ENCODE measurements at places on chromosomes 12 and 14.

- no peaks in the 10 kb centered on the region for H3K27me3 ChIP-seq
- no peak overlapping the region for H3K4me3 ChIP-seq
- peaks cover 5% of the 10 kb centered on the region for H3K4me1 ChIP-seq
- no peak overlapping the region for H3K27ac ChIP-seq
- DNase-seq: no peak
These were observed 68.8 kb upstream of the SFSWAP start for GRCh38 chr12:131642101-131642540.

DNA sequence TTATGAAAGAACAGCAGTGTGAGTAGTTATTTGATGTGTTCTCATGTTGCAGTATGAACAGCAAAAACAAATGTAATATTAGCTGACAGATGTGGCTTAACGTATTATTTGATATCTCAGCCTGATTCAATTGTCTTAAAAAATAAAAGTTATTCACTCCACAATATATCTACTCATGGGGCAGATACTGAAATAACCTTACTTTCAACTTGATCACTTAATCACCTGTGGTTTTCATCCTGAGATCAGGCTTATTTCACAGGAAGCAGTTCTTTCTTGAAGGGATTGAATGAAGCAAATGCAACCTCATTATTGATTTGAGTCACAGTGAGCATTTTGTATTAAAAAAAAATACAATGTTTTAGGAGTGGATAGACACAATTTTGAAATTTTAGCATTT, 90.3 kb downstream of the AKAP6 start:
- no peak overlapping the region for H3K4me3 ChIP-seq
- H3K27ac ChIP-seq: no peak overlapping the region
- no peaks in the 10 kb centered on the region for H3K36me3 ChIP-seq
- no peaks in the 10 kb centered on the region for H3K4me1 ChIP-seq
- H3K27me3 ChIP-seq: no peaks in the 10 kb centered on the region

DNA sequence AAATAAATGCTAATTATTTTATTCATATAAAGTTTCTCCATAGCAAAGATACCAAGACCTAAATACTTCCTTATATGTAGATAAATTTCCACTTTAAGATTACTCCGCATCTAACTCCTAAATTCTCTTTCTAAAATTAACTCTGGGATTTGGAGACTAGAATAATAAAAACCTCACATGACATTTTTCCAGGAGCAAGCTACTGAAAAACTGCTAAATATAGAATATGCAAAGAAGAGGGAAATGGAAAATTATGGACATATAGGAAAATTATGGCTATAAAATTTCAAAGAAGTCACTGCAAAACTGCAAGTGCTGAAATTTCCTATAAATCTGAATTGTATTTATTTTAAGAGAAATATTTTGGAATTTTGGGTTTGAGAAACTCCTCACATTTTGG, 186.2 kb downstream of the DUSP6 start:
- H3K4me1 ChIP-seq: no peaks in the 10 kb centered on the region
- no peaks in the 10 kb centered on the region for H3K36me3 ChIP-seq
- no peaks in the 10 kb centered on the region for H3K27me3 ChIP-seq
- H3K4me3 ChIP-seq: no peak overlapping the region
- no peak overlapping the region for H3K27ac ChIP-seq
- DNase-seq: no peak

DNA sequence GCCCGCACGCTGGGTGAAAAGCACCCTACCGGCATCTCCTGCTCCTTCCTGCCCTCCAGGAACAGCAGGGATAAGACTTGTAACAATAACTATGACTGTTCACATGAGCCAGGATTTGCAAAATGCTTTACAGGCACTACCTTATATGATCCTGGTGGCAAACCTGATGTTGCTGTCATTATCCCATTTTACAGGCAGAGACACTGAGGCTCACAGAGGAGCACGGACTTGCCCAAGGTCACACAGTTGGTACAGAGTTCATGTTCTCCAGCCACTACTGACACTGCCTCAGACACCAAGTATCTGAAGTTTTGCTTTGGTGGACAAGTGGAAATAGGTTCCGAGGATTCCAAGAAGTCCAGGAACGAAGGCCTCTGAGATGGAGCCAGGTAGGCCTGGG, 22.6 kb downstream of the GLTP start:
- no peaks in the 10 kb centered on the region for H3K27me3 ChIP-seq
- peaks cover 11% of the 10 kb centered on the region for H3K36me3 ChIP-seq
- no peak for DNase-seq
- no peaks in the 10 kb centered on the region for H3K4me1 ChIP-seq

DNA sequence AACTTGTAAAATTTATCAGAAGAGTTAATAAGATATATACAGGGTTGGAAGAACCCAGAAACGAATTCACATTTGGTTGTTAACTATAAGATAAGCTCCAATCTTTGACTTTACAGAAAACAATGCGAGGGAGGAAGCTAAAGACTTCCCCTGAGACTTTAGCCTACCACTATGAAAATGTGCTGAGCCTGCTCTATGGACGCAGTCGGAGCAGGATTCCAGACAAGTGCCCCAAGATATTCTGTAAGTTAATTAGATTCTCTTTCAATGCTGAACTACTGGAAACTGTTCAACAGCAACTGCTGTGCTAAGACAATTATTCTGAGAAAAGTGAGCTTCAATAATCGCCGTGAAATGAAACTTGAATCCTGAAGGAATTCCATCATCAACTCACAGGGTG, 8.3 kb upstream of the LRRC10 start:
- H3K4me3 ChIP-seq: no peak overlapping the region
- H3K27ac ChIP-seq: no peak overlapping the region
- no peaks in the 10 kb centered on the region for H3K4me1 ChIP-seq

GRCh38 chr12:96500693-96501092, 11.3 kb downstream of the CFAP54 start:
- DNase-seq: no peak
- no peak overlapping the region for H3K4me3 ChIP-seq
- H3K27me3 ChIP-seq: no peaks in the 10 kb centered on the region
- no peaks in the 10 kb centered on the region for H3K36me3 ChIP-seq
- H3K4me1 ChIP-seq: no peaks in the 10 kb centered on the region

- H3K27me3 ChIP-seq: no peaks in the 10 kb centered on the region
- H3K4me1 ChIP-seq: no peaks in the 10 kb centered on the region
- no peak overlapping the region for H3K4me3 ChIP-seq
These were observed 13.9 kb downstream of the LPCAT3 start for GRCh38 chr12:7004287-7004803.

GRCh38 chr12:110667671-110668070, 21.2 kb downstream of the HVCN1 start:
- DNase-seq: no peak
- H3K36me3 ChIP-seq: no peaks in the 10 kb centered on the region
- H3K27ac ChIP-seq: no peak overlapping the region

- H3K27ac ChIP-seq: no peak overlapping the region
- no peak overlapping the region for H3K4me3 ChIP-seq
- H3K4me1 ChIP-seq: peaks cover 2% of the 10 kb centered on the region
- no peak for DNase-seq
- no peaks in the 10 kb centered on the region for H3K36me3 ChIP-seq
- no peaks in the 10 kb centered on the region for H3K27me3 ChIP-seq
These were observed 31.2 kb upstream of the CHPT1 start for GRCh38 chr12:101666052-101666728.

GRCh38 chr12:84421103-84421502, 491.5 kb downstream of the SLC6A15 start:
- no peaks in the 10 kb centered on the region for H3K27me3 ChIP-seq
- H3K4me1 ChIP-seq: no peaks in the 10 kb centered on the region
- no peak overlapping the region for H3K27ac ChIP-seq
- H3K36me3 ChIP-seq: no peaks in the 10 kb centered on the region
- no peak for DNase-seq

GRCh38 chr12:7411343-7411742, 32.6 kb downstream of the CD163L1 start:
- no peak for DNase-seq
- no peaks in the 10 kb centered on the region for H3K36me3 ChIP-seq
- no peak overlapping the region for H3K4me3 ChIP-seq

- no peak overlapping the region for H3K4me3 ChIP-seq
- no peak for DNase-seq
- no peaks in the 10 kb centered on the region for H3K36me3 ChIP-seq
- H3K27ac ChIP-seq: no peak overlapping the region
These were observed 19.4 kb upstream of the EML1 start for GRCh38 chr14:99773521-99774497.

DNA sequence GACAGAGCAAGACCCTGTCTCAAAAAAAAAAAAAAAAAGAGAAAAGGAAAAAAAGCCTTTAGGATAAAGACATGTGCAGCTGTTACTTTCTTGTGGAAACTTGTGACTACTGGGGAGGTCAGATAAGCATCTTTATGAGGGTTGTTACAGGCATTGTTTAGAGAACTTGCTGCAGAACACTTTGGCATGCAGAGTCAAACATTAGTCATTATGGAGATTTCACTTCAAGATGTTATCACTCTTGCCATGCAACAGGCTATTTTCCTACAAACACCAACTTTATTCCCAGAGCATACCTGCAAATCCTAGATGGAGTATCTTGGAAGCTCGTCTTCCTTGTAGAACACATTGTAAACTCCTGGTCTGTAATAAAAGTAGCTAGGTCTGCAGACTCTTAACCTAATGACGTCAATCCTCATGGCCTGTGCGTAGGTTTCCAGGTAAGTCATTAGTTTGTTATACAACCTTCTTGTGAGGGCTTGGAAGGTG, 36.3 kb upstream of the WDR89 start:
- no peak overlapping the region for H3K4me3 ChIP-seq
- DNase-seq: no peak
- H3K27ac ChIP-seq: no peak overlapping the region
- no peaks in the 10 kb centered on the region for H3K4me1 ChIP-seq

- H3K27me3 ChIP-seq: no peaks in the 10 kb centered on the region
- no peaks in the 10 kb centered on the region for H3K36me3 ChIP-seq
- H3K4me1 ChIP-seq: no peaks in the 10 kb centered on the region
- no peak overlapping the region for H3K4me3 ChIP-seq
- no peak overlapping the region for H3K27ac ChIP-seq
These were observed 83.7 kb downstream of the PTGER2 start for GRCh38 chr14:52397844-52398243.

GRCh38 chr12:98635657-98636323, 8.8 kb downstream of the IKBIP start:
- H3K36me3 ChIP-seq: no peaks in the 10 kb centered on the region
- no peak overlapping the region for H3K4me3 ChIP-seq
- H3K4me1 ChIP-seq: no peaks in the 10 kb centered on the region
- no peak overlapping the region for H3K27ac ChIP-seq

DNA sequence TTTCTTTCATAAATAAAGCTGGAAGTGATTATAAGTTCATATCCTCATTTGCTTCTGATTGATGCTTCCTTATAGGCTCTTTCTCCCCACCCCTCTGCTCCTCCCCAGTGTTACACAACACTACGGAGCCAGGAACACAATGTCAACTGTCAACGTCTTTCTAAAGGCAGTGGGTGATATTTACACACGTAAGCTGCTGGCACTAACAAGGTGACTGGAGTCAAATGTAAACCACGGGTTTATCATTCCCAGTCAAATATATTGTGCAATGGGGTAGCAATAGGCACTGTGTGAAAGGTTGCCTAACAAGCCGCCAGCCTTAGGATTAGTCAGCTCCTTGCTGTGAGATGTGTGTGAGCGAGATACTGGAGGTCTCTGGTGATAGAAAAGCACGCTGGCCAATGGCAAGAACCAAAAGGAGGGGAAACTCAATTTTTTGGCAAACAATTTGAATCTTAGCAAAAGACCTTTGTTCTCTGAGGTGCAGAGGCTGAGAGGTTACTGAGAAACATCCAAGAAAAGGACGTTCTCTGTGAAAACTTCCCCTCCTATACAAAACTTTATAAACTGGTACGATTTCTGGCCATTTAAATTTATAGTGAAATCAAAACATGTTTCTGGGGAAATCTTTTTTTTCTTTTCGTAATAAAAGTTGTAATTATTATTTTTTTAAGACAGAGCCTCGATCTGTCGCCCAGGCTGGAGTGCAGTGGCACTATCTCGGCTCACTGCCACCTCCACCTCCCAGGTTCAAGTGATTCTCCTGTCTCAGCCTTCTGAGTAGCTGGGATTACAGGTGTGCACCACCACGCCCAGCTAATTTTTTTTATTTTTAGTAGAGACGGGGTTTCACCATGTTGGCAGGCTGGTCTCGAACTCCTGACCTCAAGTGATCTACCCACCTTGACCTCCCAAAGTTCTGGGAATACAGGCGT, 22.3 kb upstream of the HECTD1 start:
- H3K4me3 ChIP-seq: no peak overlapping the region
- DNase-seq: no peak
- no peaks in the 10 kb centered on the region for H3K27me3 ChIP-seq
- no peaks in the 10 kb centered on the region for H3K4me1 ChIP-seq
- H3K36me3 ChIP-seq: no peaks in the 10 kb centered on the region

- no peaks in the 10 kb centered on the region for H3K27me3 ChIP-seq
- H3K36me3 ChIP-seq: no peaks in the 10 kb centered on the region
- no peaks in the 10 kb centered on the region for H3K4me1 ChIP-seq
- no peak overlapping the region for H3K27ac ChIP-seq
These were observed 111.9 kb downstream of the PAX9 start for GRCh38 chr14:36773558-36773957.

DNA sequence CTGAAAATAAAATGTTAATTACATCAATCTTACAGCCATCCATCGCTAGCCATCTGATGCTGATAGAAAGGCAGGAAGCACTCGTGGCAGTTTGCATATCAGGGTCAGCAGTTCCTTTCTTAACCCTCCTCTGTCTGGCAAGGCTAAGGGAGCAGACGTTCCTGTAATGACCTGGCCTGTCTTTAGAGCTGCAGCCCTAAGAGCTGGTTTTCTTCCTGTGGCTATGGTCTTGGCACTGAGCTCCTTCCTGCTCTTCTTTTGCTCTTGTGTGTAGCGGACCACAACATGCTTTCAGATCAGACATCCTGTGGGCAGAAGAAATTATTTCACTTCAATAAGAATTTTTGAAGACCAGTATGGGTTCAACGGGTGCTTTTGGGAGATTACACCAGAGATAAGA, 170.4 kb downstream of the DAD1 start:
- H3K27ac ChIP-seq: no peak overlapping the region
- H3K36me3 ChIP-seq: no peaks in the 10 kb centered on the region
- no peaks in the 10 kb centered on the region for H3K27me3 ChIP-seq
- no peaks in the 10 kb centered on the region for H3K4me1 ChIP-seq
- no peak for DNase-seq
- no peak overlapping the region for H3K4me3 ChIP-seq

DNA sequence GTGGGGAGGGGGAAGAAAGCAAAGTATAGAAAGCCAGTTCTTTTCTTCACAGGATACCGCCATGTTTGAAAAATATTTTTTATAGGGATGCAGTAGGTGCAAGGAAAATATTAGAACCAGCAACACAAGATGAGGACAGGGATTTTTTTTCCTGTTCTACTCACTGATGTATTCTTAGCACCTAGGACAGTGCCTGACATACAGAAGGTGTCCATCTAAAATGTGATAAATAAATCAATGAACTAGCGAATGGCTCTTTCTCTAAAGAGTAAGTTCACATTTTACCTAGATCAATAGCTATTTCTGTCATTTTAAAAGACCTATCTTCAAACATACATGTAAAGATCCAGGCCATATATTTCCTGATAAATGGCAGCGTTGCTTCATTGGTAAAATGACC, 18.8 kb downstream of the EGLN3 start:
- no peak overlapping the region for H3K27ac ChIP-seq
- H3K4me1 ChIP-seq: peaks cover 7% of the 10 kb centered on the region
- H3K27me3 ChIP-seq: no peaks in the 10 kb centered on the region
- no peak for DNase-seq

- no peaks in the 10 kb centered on the region for H3K36me3 ChIP-seq
- no peaks in the 10 kb centered on the region for H3K27me3 ChIP-seq
- H3K4me1 ChIP-seq: no peaks in the 10 kb centered on the region
- no peak overlapping the region for H3K4me3 ChIP-seq
These were observed 6.6 kb downstream of the DCD start for GRCh38 chr12:54641554-54641953.

All from iPS DF 6.9 (cell line).